Kidney epithelial cell (primary cell): ENCODE measurements at places on chromosomes 2 and 18. TPM values are rescaled to one million over a fixed set of nuclear protein-coding genes. Genes with fewer than 3 reads are reported as not detected.

DNA sequence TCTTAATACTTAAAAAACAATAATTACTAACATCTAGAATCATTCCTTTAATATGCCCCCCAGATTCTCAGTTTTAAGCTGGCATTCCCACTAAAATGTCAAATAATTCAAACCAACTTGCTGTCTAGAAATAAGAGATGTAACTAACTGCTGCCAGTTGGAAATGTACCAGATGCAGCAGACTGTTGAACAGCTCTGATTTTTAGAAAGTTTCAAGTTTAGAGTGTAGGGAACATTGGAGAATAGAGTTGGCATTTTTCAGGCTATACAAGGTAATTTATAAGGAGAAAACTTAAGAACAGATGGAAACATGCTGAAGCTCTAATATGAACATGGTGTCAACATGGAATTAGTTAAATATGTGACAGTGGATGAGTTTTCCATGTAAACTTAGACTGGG, 101.4 kb downstream of the PTRHD1 start:
- DNase-seq, result no peak

- DNase-seq, result no peak
These were observed 207.9 kb upstream of the RAB6C start for GRCh38 chr2:129771418-129772189.

GRCh38 chr2:100803334-100803733, 16.6 kb upstream of the NPAS2 start:
- no peak for DNase-seq

The SEPTIN10 gene
- 43.2 and 45.7 TPM in 2 replicates for total RNA-seq

- no peak for DNase-seq
These were observed 692.0 kb upstream of the PKDCC start for GRCh38 chr2:41355794-41356193.

GRCh38 chr2:230777721-230778120, 65.1 kb downstream of the CAB39 start:
- DNase-seq, result no peak
